ENCODE measurements at places on chromosomes 7 and 10. TPM values are rescaled to one million over a fixed set of nuclear protein-coding genes. Genes with fewer than 3 reads are reported as not detected.

C7orf57 gene
- not detected for total RNA-seq

MKI67 gene
- 4.6 TPM for total RNA-seq

LDB3 gene
- total RNA-seq: 3.9 TPM

- DNase-seq: no peak
- H3K27me3 ChIP-seq: no peaks in the 10 kb centered on the region
- H3K36me3 ChIP-seq: no peaks in the 10 kb centered on the region
- no peak overlapping the region for H3K27ac ChIP-seq
Observed at GRCh38 chr10:88963318-88963717, 10.7 kb upstream of the ACTA2 start.

GRCh38 chr7:139799586-139799985, 21.8 kb upstream of the HIPK2 start:
- H3K4me3 ChIP-seq: no peak overlapping the region
- H3K4me1 ChIP-seq: no peaks in the 10 kb centered on the region
- DNase-seq: no peak

DNA sequence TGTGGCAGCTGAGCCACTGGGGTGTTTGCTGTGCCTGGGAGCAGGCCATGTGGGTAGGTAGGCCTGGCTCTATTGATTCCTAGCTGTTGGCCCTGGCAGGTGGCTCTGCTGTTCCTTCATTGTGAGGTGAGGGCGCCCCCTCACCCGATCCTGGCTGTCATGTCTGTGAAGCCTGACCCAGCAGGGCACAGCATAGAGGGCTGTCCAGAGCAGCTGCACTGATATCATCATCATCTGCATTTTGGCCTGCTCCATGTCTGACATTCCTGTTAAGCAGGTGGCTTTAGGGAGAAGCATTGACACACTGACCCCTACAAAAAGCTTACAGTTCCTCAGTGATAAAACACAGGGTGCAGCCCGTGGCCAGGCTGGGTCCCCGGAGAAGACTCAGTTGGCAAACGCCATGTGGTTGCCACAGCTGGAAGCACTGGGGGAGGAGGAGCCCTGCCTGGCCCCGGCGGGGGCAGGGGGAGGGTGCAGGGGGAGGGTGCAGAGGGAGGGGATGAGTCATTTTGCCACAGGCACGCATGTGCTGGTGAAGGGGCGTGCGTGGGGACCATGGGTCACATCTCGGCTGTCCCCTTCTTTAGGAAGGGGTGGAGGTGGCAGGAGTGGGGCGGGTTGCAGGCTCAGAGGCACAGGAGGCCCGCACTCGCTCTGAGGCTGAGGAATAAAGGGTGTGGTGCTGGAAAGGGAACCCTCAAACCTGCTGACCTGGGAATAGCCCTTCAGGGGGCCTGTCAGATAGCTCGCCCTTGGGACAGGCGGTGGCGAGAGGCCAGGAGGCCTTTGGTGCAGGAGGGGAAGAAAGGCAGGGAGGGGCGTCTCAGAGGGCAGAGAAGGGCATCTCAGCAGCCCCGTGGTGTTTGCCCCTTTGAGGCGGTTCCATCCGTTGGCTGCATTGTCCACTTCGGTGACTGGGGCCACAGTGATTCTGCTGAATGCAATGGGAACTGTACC, 31.6 kb downstream of the IKZF1 start:
- DNase-seq: no peak
- H3K4me1 ChIP-seq: no peaks in the 10 kb centered on the region
- H3K4me3 ChIP-seq: no peak overlapping the region
- H3K27ac ChIP-seq: no peak overlapping the region

DNA sequence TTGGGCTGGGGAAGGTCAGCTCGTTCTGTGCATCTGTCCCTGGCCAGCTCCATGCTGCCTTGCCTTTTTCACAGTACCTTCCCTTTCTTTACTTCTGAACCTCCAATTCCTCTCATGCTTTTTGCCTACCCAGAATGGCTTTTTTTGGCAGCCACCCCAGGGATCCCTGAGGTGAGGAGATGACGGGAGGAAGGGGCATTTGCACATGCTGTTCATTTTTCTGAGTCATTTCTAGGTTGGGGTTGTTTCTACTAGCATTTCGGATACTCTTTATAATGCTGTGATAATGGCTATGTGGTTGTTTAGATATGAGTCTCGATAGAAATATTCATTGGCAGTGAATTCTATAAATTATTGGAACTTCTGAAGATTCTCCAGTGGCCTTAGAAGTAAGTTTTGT, 415.1 kb upstream of the FZD8 start:
- no peak overlapping the region for H3K4me3 ChIP-seq
- no peaks in the 10 kb centered on the region for H3K4me1 ChIP-seq
- no peak overlapping the region for H3K27ac ChIP-seq

GRCh38 chr7:65463184-65463583, 89.5 kb downstream of the ZNF92 start:
- DNase-seq: no peak
- H3K27ac ChIP-seq: no peak overlapping the region
- no peaks in the 10 kb centered on the region for H3K4me1 ChIP-seq
- no peaks in the 10 kb centered on the region for H3K27me3 ChIP-seq
- H3K36me3 ChIP-seq: no peaks in the 10 kb centered on the region

DNA sequence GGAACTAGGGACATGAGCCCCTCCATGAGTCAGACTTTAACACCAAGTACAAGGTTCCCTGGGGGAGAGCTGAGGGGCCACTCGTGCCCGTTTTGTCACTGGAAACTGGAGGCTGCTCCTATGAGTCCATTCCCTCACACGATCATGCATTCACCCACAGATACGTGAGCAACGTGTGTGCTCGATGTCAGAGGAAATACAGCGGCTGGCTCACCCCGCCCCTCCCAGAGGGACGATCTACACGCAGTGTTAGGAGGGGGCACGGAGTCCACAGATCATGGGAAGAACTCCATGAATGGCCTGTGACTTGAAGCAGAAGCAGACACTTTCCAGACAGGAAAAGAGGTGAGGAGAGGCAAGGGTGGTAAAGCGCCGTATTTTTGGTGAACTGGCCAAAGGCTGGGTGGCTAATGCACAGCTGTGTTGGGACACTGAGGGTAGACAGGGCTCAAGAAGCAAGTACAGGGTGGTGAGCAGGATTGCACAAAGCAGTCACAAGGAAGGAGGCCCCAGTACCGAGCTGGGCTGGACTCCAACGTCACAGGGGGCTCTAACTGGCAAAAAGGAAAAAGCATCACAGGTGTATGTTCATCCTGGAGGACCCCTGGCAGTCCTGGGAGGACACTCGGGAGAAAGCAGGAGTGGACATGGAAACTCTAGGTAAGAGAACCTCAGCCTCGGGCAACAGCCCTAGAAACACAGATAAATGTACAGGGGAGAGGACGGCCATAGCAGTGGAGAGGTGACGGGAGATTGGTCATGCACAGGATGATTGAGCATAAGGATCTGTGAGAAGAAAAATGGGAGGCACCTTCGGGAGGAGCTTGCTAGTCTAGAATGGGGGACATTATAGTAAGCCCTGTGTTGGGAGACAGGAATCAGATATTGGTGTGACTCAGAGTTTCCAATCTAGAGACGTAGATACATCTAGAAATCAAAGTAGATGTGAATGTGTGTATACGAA, 41.2 kb downstream of the TNS3 start:
- H3K4me1 ChIP-seq: peaks cover 40% of the 10 kb centered on the region
- H3K27me3 ChIP-seq: no peaks in the 10 kb centered on the region
- no peak overlapping the region for H3K4me3 ChIP-seq
- no peak for DNase-seq
- no peaks in the 10 kb centered on the region for H3K36me3 ChIP-seq

GRCh38 chr10:122671355-122671754, 28.3 kb downstream of the C10orf120 start:
- no peaks in the 10 kb centered on the region for H3K36me3 ChIP-seq
- H3K27me3 ChIP-seq: no peaks in the 10 kb centered on the region
- H3K4me3 ChIP-seq: no peak overlapping the region
- H3K27ac ChIP-seq: no peak overlapping the region
- no peak for DNase-seq

- peaks cover 9% of the 10 kb centered on the region for H3K4me1 ChIP-seq
- no peak overlapping the region for H3K27ac ChIP-seq
- no peaks in the 10 kb centered on the region for H3K27me3 ChIP-seq
Observed at GRCh38 chr10:6119423-6119822, 30.6 kb downstream of the RBM17 start.

- H3K4me1 ChIP-seq: no peaks in the 10 kb centered on the region
- no peak overlapping the region for H3K27ac ChIP-seq
- H3K4me3 ChIP-seq: no peak overlapping the region
- no peak for DNase-seq
- H3K36me3 ChIP-seq: no peaks in the 10 kb centered on the region
Observed at GRCh38 chr7:50119815-50120637, 27.0 kb upstream of the ZPBP start.

DNA sequence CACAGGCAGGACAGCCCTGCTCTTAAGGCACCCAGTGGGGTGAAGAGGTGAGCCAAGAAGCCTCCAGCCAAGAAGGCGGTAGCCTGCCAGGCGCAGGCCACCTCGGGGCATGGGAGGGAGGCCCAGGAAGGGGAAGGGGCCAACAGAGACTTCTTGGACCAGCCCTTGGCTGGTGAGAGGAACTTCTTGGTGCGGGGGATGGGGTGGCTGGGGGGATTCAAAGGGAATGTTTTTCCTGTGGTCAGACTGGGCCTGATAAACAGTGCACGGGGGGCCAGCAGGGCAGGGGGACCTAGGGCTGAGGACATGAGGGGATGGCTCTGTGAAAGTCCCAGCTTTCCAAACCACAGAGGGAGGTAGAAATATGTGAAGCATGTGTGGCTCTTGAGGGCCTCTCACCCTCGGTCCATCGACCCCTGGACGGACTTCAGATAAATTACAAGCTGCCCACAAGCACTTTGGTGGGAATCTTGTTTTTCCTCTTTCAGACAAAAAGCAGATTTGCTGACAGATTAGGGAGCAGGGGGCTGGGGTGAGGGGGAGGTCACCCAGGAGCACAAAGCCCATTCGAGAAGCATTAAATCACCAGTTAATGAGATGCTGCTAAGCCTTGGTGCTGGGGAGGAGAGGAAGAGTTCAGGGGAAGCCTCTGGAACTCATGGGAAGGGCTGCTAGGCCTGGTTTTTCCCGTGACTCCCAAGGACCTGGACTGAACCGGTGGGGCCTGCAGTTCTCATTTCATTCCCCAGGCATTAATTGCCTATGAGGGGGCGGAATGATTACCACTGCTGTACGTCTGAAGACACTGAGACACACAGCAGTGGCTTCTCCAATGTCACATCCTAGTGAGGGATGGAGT, 11.3 kb downstream of the CRYGN start:
- no peaks in the 10 kb centered on the region for H3K36me3 ChIP-seq
- H3K4me1 ChIP-seq: peaks cover 39% of the 10 kb centered on the region
- peak; percentile 96 for DNase-seq
- no peak overlapping the region for H3K4me3 ChIP-seq

All from astrocyte (in vitro differentiated cells and primary cell).